ENCODE measurements at places on chromosomes 3 and 15.

GRCh38 chr3:56357266-56357665, 111.0 kb downstream of the ERC2 start:
- no peak for DNase-seq

GRCh38 chr3:49786357-49787181, at the start of gene IP6K1:
Gene IP6K1 (minus strand): TSS chr3:49786542. CDS start chr3:49748040, 38,502 bp downstream.
- DNase-seq: peak; percentile 99

DNA sequence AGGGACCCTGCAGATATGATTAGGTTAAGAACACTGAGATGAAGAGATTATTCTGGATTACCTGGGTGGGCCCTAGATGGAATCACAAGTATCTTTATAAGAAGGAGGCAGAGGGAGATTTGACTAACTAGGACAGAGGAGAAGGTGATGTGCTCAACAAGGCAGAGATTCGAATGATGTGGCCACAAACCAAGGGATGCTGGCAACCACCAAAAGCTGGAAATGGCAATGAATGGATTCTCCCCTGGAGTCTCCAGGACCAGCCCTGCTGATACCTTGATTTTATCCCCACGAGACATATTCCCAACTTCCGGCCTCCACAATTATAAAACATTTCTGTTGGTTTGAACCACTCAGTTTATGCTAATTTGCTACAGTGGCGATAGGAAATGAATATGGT, 42.9 kb downstream of the RGMA start:
- no peak for DNase-seq

GRCh38 chr3:159260049-159260662, 458.3 kb downstream of the MFSD1 start:
- DNase-seq: no peak

DNA sequence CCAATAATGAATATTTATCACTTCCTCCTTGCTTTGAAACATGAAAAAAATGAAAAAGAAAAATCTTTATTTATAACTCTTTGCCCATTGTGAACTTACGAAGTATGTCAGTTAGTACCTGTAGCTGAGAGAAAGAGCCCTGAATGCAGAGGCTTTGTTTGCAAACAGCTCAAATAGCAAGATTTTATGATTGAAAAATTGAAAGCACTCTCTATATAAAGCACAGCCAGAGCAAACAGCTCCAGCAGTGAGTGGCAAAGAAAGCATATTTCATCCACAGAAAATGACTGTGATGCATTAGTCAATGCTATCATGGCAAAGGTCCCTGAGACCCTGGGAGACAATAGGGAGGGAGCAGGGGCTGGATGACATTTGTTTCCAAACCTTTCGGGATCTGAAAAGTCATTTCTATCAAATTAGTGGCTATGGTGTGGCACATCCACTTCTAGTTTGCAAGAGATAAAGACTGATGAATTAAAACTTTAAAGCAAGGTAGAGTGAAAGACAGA, 576.1 kb downstream of the OTOL1 start:
- no peak for DNase-seq

GRCh38 chr3:33047842-33048834, 48.8 kb downstream of the GLB1 start:
- DNase-seq: no peak

DNA sequence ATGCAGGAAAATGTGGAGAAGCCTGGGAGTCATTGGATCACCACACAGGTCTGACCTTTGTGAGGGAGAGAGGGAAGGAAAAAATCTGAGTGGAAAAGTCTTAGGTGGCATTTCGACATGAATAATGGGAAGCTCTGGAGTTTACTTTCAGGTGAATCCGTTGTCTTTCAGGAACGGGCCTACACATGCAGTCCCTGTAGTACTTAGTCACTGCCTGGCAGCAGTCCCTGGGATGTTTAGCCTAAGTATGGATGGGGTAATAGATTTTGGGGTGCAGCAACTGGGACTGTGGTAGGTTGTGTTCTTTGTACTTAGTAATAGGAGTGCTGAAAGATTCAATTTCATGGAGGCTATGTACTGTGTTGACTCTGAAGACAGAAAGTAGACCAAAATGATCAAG, 227.5 kb upstream of the EPHA3 start:
- DNase-seq: no peak

- no peak for DNase-seq
Measured at GRCh38 chr3:18241837-18242236, 183.3 kb downstream of the SATB1 start.

- DNase-seq: no peak
Measured at GRCh38 chr3:164479978-164480377, 598.3 kb downstream of the SI start.

DNA sequence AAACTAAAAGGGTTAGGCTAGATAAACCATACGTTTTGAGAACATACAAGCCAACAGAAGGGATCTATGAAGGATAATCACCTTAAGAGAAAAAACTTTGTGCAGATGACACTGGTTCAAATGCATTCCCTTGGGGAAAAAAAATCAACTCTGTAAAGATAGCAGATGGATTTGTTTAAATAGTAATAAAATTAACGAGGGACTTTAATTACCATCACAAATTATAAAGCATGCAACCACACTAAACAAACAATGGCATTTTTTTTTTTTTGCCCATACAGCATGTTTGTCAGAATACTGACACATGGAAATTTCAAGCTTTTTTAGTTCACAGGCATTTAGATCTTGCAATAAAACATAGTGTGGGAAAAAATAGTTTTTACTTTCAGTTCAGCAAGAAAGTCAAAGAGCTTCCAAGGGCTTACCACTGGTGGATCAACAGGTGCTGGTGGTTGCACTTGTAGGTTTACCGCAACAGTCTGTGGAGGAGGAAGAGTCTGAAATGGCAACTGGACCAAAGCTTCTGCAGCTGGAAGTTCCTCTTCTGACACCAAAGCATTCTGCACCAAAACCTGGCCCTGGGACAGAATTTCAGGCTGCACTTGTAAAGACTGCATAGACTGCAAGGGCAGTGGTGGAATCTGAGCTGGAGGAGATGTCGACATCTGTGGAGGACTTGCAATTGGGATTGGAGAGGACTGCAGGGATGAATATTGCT, 53.1 kb downstream of the PHC3 start:
- no peak for DNase-seq

DNA sequence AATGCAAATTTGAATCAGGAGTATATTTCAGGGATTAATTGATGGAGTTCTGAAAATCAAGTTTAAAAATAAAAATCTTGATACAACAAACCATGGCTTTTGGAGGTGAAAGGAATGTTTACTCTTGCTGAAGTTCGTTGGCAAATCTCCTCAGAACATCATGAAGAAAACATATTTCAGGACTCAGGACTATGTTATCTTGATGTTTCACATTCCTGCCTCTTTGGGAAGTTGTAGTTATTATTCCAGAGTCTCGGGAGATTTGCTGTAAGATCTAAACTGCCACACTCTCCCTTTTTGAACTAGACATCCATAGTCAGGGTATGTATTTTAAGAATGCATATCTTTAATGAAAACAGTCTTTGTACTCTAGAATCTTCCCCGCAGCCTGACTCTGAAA, 271.2 kb downstream of the RBMS3 start:
- no peak for DNase-seq
